ENCODE measurements at places on chromosomes 11 and 22. TPM values are rescaled to one million over a fixed set of nuclear protein-coding genes. Genes with fewer than 3 reads are reported as not detected.
A peak's percentile ranks its signal among the peaks of the same experiment; 100 is the strongest.

- no peaks in the 10 kb centered on the region for H3K36me3 ChIP-seq
- no peak overlapping the region for H3K4me3 ChIP-seq
- H3K4me1 ChIP-seq = no peaks in the 10 kb centered on the region
- no peak overlapping the region for H3K27ac ChIP-seq
- H3K27me3 ChIP-seq = no peaks in the 10 kb centered on the region
- no peak for DNase-seq
These were observed 24.9 kb upstream of the LMO2 start for GRCh38 chr11:33916736-33917135.

DNA sequence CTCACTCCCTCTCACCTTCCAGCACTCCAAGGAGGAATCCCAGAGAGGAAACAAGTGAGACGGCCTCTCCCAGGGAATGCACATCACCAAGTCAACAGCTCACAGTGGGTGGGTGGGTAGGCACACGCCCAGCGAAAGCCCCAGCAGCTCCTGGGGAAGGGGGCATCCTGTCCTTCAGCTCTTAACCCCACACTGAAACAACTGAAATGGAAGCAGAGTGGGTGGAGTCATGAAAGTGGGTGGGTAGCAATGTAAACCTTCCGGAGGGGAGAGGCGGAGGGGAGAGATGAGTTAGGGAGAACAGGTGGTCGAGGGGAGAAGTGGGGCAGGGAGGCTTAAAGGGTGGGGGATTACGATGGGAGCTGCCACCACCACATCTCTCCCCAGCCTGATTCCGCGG, 5.4 kb downstream of the MCHR1 start:
- DNase-seq = no peak
- H3K4me3 ChIP-seq = no peak overlapping the region
- H3K36me3 ChIP-seq = no peaks in the 10 kb centered on the region
- peaks cover 3% of the 10 kb centered on the region for H3K27me3 ChIP-seq

DNA sequence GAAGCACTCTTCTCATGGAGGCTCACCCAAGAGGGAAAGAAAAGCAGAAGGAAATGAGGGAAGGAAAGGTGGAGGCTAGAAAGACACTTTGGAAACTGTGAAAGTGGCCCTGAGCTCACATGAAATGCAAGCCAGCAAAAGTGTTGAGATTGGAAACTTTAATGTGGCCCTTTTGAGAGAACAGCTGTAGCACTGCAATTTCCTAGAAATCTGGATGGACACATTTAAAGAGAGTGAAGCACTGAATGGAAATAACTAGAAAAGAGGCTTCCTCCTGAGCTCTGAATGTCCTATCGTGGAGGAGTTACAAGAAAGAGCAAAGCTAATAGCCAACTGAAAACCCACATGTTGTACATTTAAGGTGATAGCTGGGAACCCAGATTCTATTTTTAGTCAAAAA, 56.0 kb downstream of the LIF start:
- H3K27ac ChIP-seq = peak overlapping the region; percentile 49
- H3K27me3 ChIP-seq = no peaks in the 10 kb centered on the region
- no peaks in the 10 kb centered on the region for H3K36me3 ChIP-seq
- no peak overlapping the region for H3K4me3 ChIP-seq
- H3K4me1 ChIP-seq = peaks cover 21% of the 10 kb centered on the region
- no peak for DNase-seq

RAG2 gene
- not detected for total RNA-seq

DMC1 gene
- 3.0 TPM for total RNA-seq

GRCh38 chr11:116842909-116843308, 5.5 kb upstream of the APOA1 start:
- no peaks in the 10 kb centered on the region for H3K36me3 ChIP-seq
- H3K4me1 ChIP-seq = peaks cover 17% of the 10 kb centered on the region

LIF gene
- total RNA-seq = 13.4 TPM

DNA sequence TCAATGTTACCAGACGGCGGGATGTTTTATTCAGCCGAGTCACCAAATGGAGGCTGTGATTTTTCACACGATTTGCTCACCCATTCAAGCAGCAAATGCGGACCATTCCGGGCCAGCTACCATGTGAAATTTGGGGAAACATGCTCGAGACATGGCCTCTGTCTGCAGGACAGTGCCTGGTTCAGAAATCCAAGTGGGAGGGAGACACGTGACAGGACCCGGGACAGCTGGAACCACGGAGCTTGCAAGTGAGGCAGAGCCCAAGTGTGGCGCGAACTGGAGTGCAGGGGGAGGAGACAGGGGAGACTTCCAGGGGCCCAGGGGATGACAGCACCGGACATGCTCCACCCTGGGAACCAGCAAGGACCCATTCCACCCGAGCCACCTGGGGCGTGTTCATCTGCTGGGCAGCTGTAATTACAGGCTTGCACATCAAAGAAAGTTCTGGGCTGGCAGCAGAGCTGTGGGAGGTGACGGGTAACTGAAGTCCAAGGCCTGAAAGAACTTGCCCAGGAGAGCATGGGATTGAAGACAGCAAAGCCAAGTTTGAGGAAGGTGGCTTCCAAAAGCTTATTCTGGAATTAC, 16.5 kb downstream of the CERK start:
- no peak overlapping the region for H3K27ac ChIP-seq
- no peak overlapping the region for H3K4me3 ChIP-seq
- H3K4me1 ChIP-seq = peaks cover 10% of the 10 kb centered on the region
- no peaks in the 10 kb centered on the region for H3K36me3 ChIP-seq
- H3K27me3 ChIP-seq = no peaks in the 10 kb centered on the region
- DNase-seq = peak; percentile 2

INPP5J gene
- 3.5 TPM for total RNA-seq

ZP1 gene
- total RNA-seq = 0.12 TPM

LARGE1 gene
- 23.6 TPM for total RNA-seq

INS gene
- not detected for total RNA-seq

DNA sequence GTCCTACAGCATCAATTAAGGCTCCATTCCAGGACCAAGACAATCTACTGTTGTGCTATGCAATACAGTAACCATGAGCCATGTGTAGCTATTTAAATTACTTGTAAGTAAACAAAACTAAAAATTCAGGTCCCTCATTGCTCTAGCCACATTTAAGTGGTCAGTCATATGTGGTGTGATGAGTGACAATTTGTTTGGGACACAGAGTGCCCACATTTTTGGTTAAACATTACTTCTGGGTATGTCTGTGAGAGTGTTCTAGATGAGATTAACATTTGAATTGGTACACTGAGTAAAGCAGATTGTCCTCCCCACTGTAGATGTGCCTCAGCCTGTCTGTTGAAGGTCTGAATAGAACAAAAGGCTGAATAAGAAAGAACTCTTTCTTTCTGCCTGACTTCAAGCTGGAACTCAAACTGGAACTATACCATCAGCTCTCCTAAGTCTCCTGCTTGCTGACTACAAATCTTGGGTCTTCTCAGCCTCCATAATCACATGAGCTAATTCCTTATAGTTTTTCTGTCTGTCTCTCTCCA, 15.8 kb downstream of the KBTBD3 start:
- no peaks in the 10 kb centered on the region for H3K27me3 ChIP-seq
- H3K4me1 ChIP-seq = no peaks in the 10 kb centered on the region
- H3K36me3 ChIP-seq = no peaks in the 10 kb centered on the region
- no peak overlapping the region for H3K4me3 ChIP-seq

GRM5 gene
- total RNA-seq = 0.08 TPM

DNA sequence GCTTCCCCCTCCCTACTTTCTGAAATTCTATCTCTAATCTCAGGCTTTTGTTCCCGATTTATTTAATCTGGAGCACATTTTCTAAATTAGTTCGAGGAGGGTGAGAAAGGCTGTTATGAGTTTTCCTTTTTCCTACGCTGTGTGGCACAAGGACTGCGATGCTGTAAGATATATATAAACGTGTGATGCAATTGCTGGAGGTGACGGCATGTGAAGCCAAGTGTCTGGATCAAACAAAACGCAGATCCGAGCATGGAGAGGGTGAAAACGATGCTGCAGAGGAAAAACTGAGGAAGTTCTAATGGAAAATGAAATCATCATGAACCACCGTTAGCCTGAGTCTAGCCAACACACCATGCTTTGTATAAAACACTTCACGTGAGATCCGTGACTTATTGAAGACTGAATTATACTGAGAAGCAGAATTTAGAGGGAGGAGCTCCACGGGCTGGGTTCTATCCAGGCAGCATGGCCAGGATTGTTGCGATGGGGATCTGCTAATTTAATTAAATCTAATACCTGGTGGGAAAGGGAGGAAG, 4.4 kb downstream of the PKNOX2 start:
- H3K27me3 ChIP-seq = peaks cover 29% of the 10 kb centered on the region
- H3K4me3 ChIP-seq = no peak overlapping the region
- H3K27ac ChIP-seq = peak overlapping the region; percentile 65
- peak; percentile 22 for DNase-seq
- peaks cover 49% of the 10 kb centered on the region for H3K4me1 ChIP-seq

DNA sequence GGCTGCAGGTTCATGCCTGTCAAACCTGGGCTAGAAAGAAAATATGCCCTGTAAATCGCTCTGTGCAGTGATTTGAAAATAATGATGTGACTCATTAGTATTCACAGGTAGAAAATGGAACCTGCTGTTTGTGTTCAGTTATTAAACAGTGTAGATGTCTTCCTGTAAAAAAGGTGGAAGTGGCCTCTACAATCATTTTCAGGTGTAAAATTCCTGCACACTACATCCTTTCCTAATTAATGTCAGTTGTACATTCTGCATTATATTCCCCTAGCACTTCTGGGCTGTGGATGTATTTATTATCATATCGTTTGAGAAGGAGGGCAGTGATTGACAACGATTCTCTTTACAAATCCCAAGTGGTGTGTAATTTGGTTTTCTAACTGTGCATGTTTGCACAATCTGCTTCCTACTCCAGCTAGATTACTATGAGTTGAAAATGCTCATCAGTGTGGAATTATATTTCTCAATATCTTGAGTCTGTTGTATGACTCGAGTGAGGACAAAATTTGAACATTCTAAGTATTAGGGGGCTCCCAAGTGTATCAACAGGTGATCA, 454.0 kb upstream of the DDI1 start:
- H3K27me3 ChIP-seq = no peaks in the 10 kb centered on the region
- H3K4me3 ChIP-seq = no peak overlapping the region
- no peak overlapping the region for H3K27ac ChIP-seq
- no peaks in the 10 kb centered on the region for H3K4me1 ChIP-seq
- no peaks in the 10 kb centered on the region for H3K36me3 ChIP-seq

- H3K27ac ChIP-seq = no peak overlapping the region
- DNase-seq = no peak
- H3K4me3 ChIP-seq = no peak overlapping the region
- H3K27me3 ChIP-seq = no peaks in the 10 kb centered on the region
These were observed 41.4 kb upstream of the B3GAT1 start for GRCh38 chr11:134453441-134453840.

DNA sequence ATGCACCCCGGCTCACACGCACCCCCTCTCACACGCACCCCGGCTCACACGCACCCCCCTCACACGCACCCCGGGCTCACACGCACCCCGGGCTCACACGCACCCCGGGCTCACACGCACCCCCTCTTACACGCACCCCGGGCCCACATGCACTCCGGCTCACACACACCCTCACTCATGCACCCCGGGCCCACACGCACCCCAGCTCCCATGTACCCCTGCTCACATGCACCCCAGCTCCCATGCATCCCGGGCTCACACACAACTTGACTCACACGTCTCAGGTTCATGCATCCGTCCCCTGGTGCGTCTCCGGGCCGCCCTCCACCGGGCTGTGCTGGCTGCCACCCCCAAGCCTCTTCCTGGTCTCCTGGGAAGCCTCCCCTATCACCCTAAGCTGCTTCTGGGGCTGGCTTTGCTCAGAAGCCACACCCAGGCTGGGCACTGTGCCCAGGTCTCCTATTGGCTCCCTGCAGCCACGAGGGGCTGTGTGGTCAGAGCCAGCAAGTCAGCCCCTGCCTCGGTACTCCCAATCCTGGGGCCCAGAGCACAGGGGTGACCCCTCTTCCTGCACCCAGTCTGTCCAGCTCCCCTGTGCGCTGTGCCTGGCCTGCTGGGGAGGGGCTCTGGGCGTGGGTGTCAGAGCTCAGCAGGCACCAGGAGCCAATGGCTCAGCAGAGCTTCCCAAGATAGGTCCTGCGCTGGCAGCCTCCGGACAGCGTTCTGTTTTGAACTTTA, 16.9 kb downstream of the TSPAN4 start:
- H3K27ac ChIP-seq = peak overlapping the region; percentile 76
- H3K4me1 ChIP-seq = peaks cover 31% of the 10 kb centered on the region
- no peaks in the 10 kb centered on the region for H3K36me3 ChIP-seq
- peak; percentile 87 for DNase-seq
- H3K27me3 ChIP-seq = no peaks in the 10 kb centered on the region
- no peak overlapping the region for H3K4me3 ChIP-seq

ANGPTL5 gene
- not detected for total RNA-seq

DNA sequence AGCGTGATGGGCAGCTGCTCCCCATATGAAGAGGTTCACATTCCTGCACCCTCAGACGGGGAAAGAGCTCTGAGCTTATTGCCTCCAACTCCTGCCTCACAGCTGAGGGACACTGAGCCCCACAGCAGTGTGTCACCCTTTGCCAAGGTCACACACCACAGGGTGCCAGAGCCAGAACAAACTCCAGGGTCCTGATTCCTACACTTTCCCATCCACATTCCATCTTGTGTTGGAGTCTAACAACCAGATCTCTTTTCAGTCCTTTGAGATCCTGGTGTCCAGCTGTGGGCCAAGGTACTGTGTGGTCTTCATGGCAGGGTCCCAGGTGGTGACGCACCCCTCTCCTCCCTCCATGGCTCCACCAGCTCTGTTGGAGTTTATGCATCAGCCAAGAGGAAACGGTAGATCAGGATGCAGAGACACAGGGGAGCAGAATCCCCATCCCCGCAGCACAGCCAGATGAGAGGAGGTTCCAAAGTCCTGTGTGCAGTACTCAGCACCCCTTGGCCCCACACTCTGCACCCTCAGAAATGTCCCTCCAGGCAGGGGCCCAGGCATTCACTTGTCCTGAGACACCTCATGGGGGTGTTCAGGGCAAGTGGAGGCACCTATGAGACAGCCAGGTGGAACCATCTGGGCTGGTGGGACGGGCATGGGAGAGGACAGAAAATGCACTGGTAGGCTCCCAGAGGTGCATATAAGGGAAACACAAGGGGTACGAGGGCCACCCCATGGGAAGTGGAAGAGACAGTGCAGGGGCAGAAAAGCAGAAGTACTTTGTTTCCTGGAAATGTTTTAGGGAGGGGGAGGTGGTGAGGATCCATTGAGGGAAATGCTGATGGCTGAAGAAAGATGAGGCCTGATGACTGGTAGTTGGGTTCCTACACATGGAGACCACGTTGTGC, 32.6 kb upstream of the GNAZ start:
- H3K36me3 ChIP-seq = no peaks in the 10 kb centered on the region
- H3K27ac ChIP-seq = no peak overlapping the region
- no peak for DNase-seq
- H3K27me3 ChIP-seq = no peaks in the 10 kb centered on the region

- H3K4me3 ChIP-seq = no peak overlapping the region
- no peak overlapping the region for H3K27ac ChIP-seq
- no peaks in the 10 kb centered on the region for H3K4me1 ChIP-seq
- H3K27me3 ChIP-seq = no peaks in the 10 kb centered on the region
- no peak for DNase-seq
These were observed 56.0 kb downstream of the KCNQ1OT1 start for GRCh38 chr11:2643746-2644145.
